ENCODE measurements at places on chromosomes 3 and 15.

GRCh38 chr3:144915202-144915601 lies 943.6 kb downstream of the DIPK2A start:
- DNase-seq = no peak

- no peak for DNase-seq
These were observed 1.8 kb upstream of the LARP6 start for GRCh38 chr15:70855764-70856163.

DNA sequence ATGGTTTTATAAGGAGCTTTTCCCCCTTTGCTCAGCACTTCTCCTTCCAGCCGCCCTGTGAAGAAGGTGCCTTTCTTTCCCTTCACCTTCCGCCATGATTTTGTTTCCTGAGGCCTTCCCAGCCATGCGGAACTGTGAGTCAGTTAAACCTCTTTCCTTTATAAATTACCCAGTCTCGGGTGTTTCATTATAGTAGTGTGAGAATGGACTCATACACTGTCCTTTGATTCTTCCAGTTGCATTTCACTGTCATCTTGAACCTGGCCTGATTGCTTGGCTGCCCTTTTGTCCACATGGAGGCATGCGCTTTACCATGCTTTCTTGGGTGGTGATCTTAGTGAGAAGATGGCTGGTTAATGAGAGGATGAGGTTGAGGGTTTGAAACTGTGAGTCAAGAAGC lies 23.2 kb downstream of the USP13 start:
- DNase-seq = no peak

DNA sequence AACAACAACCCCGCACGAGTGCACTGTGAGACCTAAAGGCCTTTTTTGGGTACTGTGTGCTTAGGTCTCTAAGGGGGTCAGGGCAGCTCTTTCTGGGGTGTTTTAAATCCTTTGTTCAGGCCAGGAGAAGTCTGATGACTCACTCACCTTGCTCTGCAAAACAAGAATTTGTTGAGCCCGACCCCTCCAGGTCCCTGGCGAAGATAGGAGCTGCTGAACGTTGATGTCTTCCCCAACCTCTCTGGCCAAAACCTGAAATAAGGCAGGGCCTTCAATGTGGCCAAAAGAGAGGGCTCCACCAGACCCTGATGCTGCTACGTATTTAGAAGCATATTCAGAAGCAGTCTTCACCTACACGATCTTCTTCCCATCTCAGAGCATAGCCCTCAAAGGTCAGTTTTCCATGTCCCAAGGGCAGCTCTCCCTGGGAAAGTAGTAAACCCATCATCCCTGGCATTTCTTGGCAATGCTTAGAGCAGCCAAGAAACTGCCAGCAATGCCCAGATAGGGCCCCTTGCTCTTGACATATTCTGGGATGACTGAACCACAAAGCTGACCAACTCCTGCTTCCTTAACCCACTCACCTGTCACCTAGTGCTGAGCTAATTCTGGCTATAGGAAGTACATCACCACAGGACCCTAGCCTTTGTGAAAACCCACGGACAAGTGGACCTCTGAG lies 27.1 kb downstream of the CCDC13 start:
- no peak for DNase-seq

GRCh38 chr15:38374556-38374955 lies 79.4 kb upstream of the FAM98B start:
- DNase-seq = no peak

DNA sequence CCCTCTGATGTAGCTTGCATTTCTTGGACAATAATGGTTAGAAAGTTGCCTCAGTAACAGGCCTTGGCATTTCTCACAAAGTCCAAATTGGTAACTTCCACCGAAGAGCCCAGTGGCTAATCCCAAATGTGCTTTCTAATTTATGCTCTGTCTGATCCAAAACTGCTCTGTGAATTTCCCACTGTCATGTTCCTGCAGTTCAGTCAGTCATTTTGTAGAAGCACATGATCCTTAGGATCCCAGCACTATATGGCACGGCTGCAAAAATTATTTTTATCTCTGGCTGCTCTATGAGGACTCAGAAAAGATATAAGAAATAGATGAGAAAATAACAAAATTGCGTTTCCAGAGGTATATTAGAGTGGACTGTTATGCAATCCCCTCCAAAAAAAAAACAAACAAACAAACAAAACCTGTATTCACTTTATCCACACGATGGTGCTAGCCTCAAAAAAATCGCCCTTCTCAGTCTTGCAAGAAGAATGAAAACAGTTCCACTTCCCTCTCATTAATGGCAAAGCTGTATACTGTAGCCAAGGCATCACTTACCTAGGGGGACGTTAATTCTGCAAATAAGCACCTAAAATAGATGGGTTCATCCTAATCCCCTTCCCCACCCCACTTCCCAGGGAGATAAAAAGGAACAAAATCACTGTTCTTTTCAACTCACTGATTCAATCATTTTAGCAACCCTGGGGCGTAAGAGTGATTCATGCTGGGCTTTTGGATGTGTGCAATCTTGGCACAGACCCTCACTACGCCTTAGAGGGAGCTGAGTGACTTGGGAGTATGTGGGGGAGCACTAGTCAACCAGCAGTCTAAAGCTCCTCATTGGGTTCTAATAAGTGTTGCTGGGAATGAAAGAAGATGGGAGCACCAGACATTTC lies 61.3 kb downstream of the TMCO5A start:
- no peak for DNase-seq

GRCh38 chr15:73397461-73397860 lies 28.7 kb upstream of the HCN4 start:
- no peak for DNase-seq

DNA sequence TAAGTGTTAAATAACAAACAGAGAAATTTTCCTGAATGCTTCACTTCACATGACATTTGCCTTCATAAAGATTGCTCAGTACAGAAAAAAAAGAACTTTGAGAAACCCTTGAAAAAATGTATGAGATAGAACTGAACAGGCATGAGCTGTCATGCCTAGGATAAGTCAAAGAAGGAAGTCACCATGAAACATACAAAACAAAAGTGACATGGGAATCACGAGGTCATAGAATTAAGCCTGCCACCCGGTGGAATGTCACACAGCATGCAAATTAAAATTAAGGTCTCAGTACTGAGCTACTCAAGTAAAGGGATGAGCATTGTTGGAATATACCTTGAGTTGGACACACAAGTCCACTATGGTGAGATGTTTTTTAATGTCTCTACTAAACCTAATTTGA lies 652.5 kb upstream of the NECTIN3 start:
- DNase-seq = no peak

DNA sequence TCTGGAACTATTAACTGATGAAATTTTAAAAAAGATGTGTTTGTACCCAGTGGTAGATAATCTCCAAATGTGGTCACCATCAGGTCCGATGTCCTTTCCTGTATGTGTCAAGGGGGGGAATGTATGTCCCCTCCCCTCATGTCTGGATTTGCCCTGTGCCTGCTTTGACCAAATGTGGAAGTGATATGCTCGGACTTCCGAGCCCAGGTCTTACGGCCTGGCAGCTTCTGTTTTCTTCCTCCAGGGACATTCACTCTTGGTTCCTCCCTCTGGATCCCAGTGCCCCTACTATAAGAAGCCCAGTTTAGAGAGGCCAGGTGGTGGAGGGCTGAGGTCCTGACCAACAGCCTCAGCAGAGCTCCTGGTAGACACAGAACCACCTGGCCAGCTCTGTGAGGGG lies 75.5 kb downstream of the CCR1 start:
- no peak for DNase-seq

DNA sequence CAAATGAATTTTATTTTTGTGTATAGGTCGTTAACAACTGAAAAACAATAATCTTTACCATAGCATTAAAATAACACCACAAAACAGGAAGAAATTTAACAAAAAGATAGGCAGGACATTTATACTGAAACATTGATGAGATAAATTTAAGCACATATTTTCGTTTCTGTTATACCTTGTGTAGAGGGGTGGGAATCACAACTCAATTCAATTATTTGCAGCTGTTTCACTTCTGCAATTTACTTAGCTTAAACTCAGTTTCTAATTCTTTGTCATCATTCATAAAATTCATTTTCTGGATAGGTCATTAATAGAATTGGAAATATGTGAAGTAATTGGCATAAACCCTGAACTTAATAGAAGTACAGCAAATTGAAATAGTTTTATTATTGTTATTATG lies 42.3 kb downstream of the TP63 start:
- no peak for DNase-seq

DNA sequence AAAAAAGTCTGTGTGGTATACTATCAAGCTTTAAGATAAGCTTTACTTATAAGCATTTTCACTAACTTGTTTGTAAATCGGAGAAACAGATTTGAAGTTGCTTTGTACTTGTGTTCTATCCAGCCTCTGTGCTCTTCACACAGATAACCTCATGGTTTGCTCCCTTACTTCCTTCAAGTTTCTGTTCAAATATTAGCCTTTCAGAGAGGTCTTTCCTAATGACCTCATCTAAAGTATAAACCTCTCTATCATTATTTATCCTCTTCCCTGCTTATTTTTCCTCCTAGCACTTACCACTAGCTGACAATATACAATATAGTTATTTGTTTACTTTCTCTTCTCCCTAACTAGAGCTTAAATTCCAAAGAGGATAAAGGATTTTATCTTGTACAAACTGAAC lies 180.0 kb downstream of the CBLB start:
- DNase-seq = no peak

DNA sequence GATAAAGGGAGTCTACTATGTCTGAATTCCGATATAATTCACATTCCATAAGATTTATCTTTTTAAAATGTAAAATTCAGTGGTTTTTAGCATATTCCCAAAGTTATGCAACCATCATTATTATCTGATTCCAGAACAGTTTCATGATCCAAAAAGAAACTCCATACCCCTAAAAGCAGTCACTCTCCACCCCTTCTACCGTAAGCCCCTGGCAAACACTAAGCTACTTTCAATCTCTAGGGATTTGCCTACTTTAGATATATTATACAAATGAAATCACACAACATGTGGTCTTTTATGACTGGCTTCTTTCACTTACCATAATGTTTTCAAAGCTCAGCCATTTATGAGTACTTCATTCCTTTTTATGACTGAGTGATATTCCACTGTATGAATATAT lies 65.6 kb downstream of the TMEM212 start:
- DNase-seq = no peak

DNA sequence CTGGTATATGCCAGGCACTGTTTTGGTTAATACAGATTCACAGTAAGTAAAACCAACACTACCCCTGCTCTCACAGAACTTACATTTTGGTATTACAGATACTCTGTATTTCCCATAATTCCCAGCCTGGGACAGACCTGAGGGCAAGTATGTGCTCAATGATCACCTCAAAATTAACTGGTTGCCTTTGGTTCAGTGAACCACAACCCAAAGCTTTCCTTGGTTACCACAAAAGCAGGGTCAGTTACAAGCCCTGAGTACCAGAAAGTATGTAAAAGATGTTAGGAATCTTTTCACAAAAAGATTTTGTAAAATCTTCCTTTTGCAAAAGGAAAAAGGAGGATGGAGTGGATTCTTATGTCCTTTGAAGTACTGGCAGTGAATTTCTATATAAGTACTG lies 72.2 kb upstream of the GUCA1C start:
- no peak for DNase-seq

GRCh38 chr15:69660114-69660513 lies 207.5 kb downstream of the RPLP1 start:
- DNase-seq = no peak

DNA sequence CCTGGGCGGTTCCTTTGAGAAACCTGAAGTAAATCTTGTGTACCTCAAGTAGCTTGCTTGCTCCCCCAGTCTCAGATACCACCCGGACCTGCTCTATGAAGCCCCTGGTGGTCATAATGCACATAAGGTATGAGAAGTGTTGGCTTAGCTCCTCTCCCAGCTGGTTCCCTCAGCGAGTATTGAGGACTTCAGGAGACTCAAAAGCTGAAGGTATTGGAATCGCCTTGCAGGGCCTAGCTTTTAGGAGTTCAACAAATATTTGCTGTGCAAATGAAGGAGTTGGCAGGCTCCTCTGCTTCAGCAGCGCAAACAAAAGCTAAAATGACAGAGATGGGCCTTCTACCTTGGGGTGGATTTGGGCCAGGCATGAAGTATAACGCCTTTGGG lies 1.7 kb downstream of the CMTM8 start:
- DNase-seq = peak; percentile 37

GRCh38 chr3:108488631-108489030 lies 21.8 kb downstream of the MYH15 start:
- DNase-seq = no peak

DNA sequence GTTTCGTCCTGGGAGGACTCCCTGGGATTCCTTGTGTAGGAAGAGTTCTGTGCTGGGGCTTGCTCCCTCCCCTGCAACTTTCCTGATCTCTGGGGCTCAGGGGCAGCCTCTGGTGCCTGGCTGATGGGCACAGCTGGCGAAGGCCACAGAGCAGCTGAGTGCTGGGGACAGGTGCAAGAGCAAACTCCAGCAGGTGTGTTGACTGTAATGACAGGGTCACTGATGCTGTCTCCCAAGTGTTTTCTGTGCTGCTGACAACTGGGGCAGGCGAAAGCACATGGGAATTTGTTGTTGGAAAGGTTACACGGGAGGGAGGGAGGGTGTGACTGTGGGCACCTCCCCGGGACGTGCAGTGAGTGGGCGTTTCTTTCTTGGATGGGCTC lies 21.6 kb downstream of the CPN2 start:
- DNase-seq = no peak

DNA sequence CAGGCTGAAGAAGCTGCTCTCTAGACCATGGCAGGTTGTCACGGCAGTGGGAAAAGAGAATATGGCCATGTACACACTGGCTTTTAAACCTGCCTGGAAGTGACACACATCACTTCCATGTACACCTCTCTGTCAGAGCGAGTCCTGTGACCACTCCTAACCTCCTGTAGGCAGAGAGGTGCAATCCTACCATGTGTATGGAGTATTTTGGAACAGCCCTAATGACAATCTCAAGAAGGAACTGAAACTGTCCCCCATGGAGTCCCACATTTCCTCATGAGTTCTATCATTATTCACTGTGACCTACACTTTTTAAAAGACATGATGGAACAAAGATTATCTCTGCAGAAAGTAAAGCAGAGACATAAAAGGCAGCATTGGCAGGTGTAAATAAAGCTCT lies 153.4 kb upstream of the PFN2 start:
- no peak for DNase-seq

DNA sequence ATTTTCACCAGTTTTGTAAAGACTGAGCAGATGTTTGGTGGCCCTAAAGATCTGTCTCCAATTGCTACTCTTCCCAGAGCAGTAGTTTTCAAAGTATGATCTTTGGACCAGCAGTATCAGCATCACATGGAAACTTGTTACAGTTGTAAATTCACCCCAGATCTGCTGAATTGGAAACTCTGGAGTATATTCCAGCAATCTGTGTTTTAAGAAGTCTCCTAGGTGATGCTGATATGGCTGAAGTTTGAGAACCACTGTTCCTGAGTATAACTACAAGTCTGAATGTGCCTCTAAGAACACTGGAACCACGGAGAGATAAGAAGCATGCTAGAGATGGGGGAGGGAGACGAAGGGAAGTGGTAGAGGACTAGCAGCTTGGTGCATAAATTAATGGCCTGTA lies 45.7 kb downstream of the NUDT16 start:
- DNase-seq = no peak

GRCh38 chr3:8597219-8597853 lies 47.3 kb downstream of the SSUH2 start:
- DNase-seq = no peak

DNA sequence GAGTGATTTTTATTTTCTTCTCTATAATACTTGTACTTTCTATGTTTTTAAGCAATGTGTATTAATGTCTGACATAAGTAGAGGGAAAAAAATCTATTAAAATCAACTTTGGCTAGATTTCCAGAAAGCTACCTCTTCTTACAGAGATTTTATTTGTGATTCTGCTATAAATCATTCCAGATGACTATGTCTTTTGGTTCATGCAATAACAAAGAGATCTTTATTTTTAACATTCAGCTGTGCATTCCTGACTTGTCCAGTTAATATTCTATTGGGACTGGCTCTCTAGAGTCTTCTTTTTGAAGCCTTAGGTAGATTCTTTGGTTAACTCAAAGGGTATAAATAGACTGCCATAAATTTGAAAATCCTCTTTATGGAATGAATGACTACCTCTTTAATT lies 74.3 kb upstream of the ARPP21 start:
- no peak for DNase-seq

Measured in activated T-cell treated with anti-CD3 and anti-CD28 coated beads for 4 hours (primary cell).